ENCODE measurements at places on chromosomes 3 and 15. TPM values are rescaled to one million over a fixed set of nuclear protein-coding genes. Genes with fewer than 3 reads are reported as not detected.
A peak's percentile ranks its signal among the peaks of the same experiment; 100 is the strongest.

DNA sequence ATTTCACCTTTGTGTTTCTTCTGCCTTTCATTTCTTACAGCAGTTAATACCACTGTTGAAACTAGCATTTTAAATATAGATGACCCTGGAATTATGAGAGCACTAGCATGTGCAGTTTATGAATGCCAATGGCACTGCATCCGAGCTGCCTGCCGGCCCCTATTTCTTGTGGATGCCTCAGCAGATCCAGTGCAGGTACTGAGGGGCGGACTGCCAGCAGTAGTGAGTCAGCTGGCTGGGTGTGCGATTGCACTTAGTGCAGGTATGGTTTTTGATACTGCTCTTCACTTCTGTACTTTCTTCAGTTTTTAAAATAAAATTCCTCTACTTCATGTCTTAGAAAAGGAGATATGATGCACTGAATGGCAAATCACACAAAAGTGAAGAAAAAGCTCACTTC is 453.0 kb downstream of the DIPK2A start:
- no peak for DNase-seq
- H3K4me1 ChIP-seq, result no peaks in the 10 kb centered on the region
- H3K4me3 ChIP-seq, result no peak overlapping the region
- no peak overlapping the region for H3K27ac ChIP-seq
- no peaks in the 10 kb centered on the region for H3K27me3 ChIP-seq

GRCh38 chr3:3372210-3372777 is 192.8 kb upstream of the CRBN start:
- DNase-seq, result no peak
- H3K4me1 ChIP-seq, result no peaks in the 10 kb centered on the region
- no peaks in the 10 kb centered on the region for H3K27me3 ChIP-seq
- H3K36me3 ChIP-seq, result no peaks in the 10 kb centered on the region
- no peak overlapping the region for H3K27ac ChIP-seq
- H3K4me3 ChIP-seq, result no peak overlapping the region

GRCh38 chr3:105399611-105400010 is 32.9 kb downstream of the ALCAM start:
- DNase-seq, result no peak
- H3K27me3 ChIP-seq, result no peaks in the 10 kb centered on the region
- peaks cover 3% of the 10 kb centered on the region for H3K4me1 ChIP-seq

GRCh38 chr15:40928821-40929659 is at the start of gene DLL4:
Gene DLL4, plus strand, starts transcription at chr15:40929340. Its CDS starts 329 bp downstream, at chr15:40929669.
- DNase-seq, result no peak
- H3K27ac ChIP-seq, result no peak within 1 kb of the TSS
- peak within 1 kb of the TSS; percentile 67 for H3K4me3 ChIP-seq
- no peaks in the 10 kb centered on the region for H3K36me3 ChIP-seq

DNA sequence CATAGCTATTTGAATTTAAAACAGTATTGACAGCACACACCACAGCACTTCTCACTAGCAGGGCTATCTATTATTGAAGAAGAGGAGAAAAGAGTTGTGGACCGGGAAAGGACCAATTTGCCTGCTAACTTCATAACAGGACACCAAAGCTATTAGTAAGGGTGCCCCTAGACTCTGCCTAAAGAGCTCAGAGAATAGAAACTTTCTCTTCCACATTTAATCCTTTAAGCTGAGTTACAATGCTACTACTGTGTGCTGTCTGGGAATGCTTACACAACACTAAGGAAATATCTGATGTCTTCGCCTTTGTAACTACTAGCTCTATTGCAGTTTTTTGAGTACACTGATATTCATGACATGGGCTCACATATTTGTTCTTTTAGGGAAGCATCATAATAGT is 13.5 kb upstream of the AADAC start:
- no peaks in the 10 kb centered on the region for H3K4me1 ChIP-seq
- DNase-seq, result no peak
- no peak overlapping the region for H3K4me3 ChIP-seq
- no peaks in the 10 kb centered on the region for H3K36me3 ChIP-seq
- no peaks in the 10 kb centered on the region for H3K27me3 ChIP-seq
- no peak overlapping the region for H3K27ac ChIP-seq

DNA sequence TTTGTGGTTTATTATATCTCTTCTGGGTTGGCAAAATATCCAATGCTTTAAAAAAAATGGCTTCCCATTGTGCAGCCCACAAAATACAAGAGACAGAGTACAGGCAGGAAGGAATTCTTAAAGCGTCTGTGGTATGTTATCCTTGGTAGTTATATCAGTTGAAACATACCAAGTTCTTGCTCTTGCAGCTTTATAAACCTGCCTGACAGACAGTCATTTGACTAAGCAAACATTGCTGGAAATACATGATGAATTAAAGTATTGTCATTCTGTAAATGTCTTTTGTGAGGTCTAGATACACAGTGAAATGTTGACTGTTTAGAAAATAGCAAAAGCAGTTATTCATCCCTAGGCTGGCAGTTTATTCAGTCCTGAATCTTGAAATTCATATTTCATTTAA is 44.8 kb upstream of the MAP3K13 start:
- H3K27ac ChIP-seq, result peak overlapping the region; percentile 86
- H3K36me3 ChIP-seq, result no peaks in the 10 kb centered on the region
- peaks cover 21% of the 10 kb centered on the region for H3K4me1 ChIP-seq
- H3K27me3 ChIP-seq, result no peaks in the 10 kb centered on the region
- no peak for DNase-seq

- H3K4me3 ChIP-seq, result peak overlapping the region; percentile 74
- H3K27me3 ChIP-seq, result no peaks in the 10 kb centered on the region
- no peak for DNase-seq
Observed at GRCh38 chr15:74461847-74462511, 1.0 kb upstream of the UBL7 start.

GRCh38 chr3:181210275-181210674 is 220.7 kb upstream of the DNAJC19 start:
- DNase-seq, result no peak
- no peak overlapping the region for H3K4me3 ChIP-seq
- H3K36me3 ChIP-seq, result no peaks in the 10 kb centered on the region
- H3K4me1 ChIP-seq, result no peaks in the 10 kb centered on the region

DNA sequence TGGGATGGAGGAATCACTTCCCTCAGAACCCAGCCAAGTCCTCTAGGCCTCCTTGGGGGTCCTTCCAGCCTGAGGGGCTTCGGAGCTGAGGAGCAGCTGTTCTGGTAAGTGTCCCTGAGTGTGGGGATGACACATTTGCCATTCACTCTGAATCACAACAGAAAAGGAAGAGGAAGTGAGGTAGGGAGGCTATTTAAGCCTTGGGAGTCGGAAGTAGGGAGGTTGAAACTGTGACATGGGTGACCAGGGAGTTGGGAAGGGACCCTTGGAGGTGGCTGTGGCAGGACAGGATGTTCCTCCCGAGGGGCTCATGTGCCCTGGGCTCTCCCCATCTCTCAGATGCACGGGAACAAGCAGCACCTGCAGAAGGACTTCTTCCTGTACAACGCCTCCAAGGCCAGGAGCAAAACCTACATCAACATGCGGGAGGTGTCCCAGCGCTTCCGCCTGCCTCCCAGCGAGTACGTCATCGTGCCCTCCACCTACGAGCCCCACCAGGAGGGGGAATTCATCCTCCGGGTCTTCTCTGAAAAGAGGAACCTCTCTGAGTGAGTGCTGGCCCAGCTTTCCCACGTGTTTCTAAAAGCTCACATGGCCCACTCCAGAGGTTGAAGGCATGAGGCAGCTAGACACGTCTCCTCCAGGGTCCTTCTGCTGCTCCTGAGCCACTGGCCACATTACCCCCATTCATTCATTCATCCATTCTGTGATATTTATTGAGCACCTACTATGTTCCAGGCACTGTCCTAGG is 43.3 kb downstream of the CAPN3 start:
- no peaks in the 10 kb centered on the region for H3K36me3 ChIP-seq
- no peaks in the 10 kb centered on the region for H3K27me3 ChIP-seq
- DNase-seq, result no peak
- H3K4me3 ChIP-seq, result no peak overlapping the region
- no peaks in the 10 kb centered on the region for H3K4me1 ChIP-seq
- H3K27ac ChIP-seq, result no peak overlapping the region

GRCh38 chr15:98952381-98952803 is 55.2 kb downstream of the PGPEP1L start:
- no peaks in the 10 kb centered on the region for H3K36me3 ChIP-seq
- no peak overlapping the region for H3K4me3 ChIP-seq
- no peaks in the 10 kb centered on the region for H3K27me3 ChIP-seq
- no peak for DNase-seq
- H3K4me1 ChIP-seq, result no peaks in the 10 kb centered on the region

The CNTN3 gene
- not detected for total RNA-seq

The CHDH gene
- total RNA-seq, result 24.1 TPM

The MYO5C gene
- 28.2 TPM for total RNA-seq

The GREM1 gene
- total RNA-seq, result 0.41 TPM

The CHRFAM7A gene
- total RNA-seq, result 11.5 TPM
